ENCODE measurements at places on chromosomes 2 and 18.

GRCh38 chr2:211436182-211436581, 879.8 kb downstream of the CPS1 start:
- no peaks in the 10 kb centered on the region for H3K4me1 ChIP-seq
- no peaks in the 10 kb centered on the region for H3K27me3 ChIP-seq
- DNase-seq = no peak
- no peak overlapping the region for H3K4me3 ChIP-seq

GRCh38 chr2:178188466-178188865, 5.8 kb upstream of the OSBPL6 start:
- no peaks in the 10 kb centered on the region for H3K36me3 ChIP-seq
- no peak overlapping the region for H3K27ac ChIP-seq
- no peak overlapping the region for H3K4me3 ChIP-seq
- H3K27me3 ChIP-seq = peaks cover 5% of the 10 kb centered on the region
- no peaks in the 10 kb centered on the region for H3K4me1 ChIP-seq

- no peak overlapping the region for H3K27ac ChIP-seq
- DNase-seq = no peak
- peaks cover 8% of the 10 kb centered on the region for H3K4me1 ChIP-seq
- no peaks in the 10 kb centered on the region for H3K27me3 ChIP-seq
- no peaks in the 10 kb centered on the region for H3K36me3 ChIP-seq
These were observed 26.6 kb upstream of the ICOS start for GRCh38 chr2:203909974-203910373.

- H3K4me3 ChIP-seq = no peak overlapping the region
- no peak overlapping the region for H3K27ac ChIP-seq
- DNase-seq = no peak
- H3K4me1 ChIP-seq = no peaks in the 10 kb centered on the region
- no peaks in the 10 kb centered on the region for H3K36me3 ChIP-seq
These were observed 786.8 kb downstream of the ERBB4 start for GRCh38 chr2:211751848-211752247.

- no peak overlapping the region for H3K27ac ChIP-seq
- H3K4me3 ChIP-seq = no peak overlapping the region
- no peaks in the 10 kb centered on the region for H3K27me3 ChIP-seq
- no peaks in the 10 kb centered on the region for H3K36me3 ChIP-seq
- DNase-seq = no peak
- H3K4me1 ChIP-seq = no peaks in the 10 kb centered on the region
These were observed 100.8 kb upstream of the KCTD1 start for GRCh38 chr18:26649193-26649543.

DNA sequence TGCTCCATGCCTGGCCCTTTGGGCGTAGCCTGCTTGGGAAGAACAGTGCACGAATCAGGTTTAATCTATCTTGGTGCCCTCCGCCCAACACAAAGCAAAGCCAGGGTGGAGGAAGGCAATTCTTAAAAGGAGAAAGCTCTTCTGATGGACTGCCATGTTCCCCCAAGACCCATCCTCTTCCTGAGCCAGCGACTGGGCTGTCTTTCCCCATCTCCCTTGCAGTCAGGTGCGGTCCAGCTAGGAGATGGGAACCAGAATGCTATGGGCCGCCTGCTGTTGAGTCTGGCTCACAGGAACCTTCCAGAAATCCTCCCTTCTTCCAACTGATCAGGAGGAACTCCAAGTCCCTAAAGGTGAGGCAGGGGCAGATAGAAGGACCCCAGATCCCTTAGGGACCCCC, 105.0 kb downstream of the SH3BP4 start:
- no peaks in the 10 kb centered on the region for H3K36me3 ChIP-seq
- H3K27ac ChIP-seq = no peak overlapping the region
- H3K4me3 ChIP-seq = no peak overlapping the region
- DNase-seq = no peak
- no peaks in the 10 kb centered on the region for H3K4me1 ChIP-seq

DNA sequence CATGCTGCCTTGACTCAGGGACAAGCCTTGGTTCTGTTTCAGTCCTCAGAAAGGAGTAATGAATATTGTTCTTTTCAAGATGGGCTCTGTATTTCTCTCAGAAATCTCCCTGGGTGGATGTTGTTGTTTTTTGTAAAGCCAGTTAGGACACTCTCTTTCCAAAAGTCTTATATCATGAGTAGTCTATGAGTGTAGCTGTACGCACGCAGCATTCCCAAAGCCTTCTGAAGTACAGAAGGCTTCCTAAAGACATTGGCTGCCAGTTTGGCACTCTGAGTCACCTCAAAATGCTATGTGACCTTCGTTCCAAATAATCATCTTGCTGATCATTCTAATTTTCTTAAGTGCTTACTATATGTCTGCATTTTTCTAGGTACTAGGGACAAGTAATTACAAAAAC, 16.7 kb upstream of the GTF2A1L start:
- no peak overlapping the region for H3K4me3 ChIP-seq
- no peaks in the 10 kb centered on the region for H3K27me3 ChIP-seq
- no peak for DNase-seq
- H3K36me3 ChIP-seq = no peaks in the 10 kb centered on the region

- no peak for DNase-seq
- H3K4me3 ChIP-seq = no peak overlapping the region
- no peak overlapping the region for H3K27ac ChIP-seq
- peaks cover 6% of the 10 kb centered on the region for H3K4me1 ChIP-seq
- no peaks in the 10 kb centered on the region for H3K36me3 ChIP-seq
These were observed 27.2 kb upstream of the PDIA6 start for GRCh38 chr2:10839813-10840212.
